ENCODE measurements at places on chromosomes 11 and 22.

- DNase-seq = no peak
Measured at GRCh38 chr11:12061851-12062560, 48.4 kb upstream of the MICAL2 start.

- DNase-seq = no peak
Measured at GRCh38 chr11:66428933-66429332, 8.1 kb downstream of the NPAS4 start.

DNA sequence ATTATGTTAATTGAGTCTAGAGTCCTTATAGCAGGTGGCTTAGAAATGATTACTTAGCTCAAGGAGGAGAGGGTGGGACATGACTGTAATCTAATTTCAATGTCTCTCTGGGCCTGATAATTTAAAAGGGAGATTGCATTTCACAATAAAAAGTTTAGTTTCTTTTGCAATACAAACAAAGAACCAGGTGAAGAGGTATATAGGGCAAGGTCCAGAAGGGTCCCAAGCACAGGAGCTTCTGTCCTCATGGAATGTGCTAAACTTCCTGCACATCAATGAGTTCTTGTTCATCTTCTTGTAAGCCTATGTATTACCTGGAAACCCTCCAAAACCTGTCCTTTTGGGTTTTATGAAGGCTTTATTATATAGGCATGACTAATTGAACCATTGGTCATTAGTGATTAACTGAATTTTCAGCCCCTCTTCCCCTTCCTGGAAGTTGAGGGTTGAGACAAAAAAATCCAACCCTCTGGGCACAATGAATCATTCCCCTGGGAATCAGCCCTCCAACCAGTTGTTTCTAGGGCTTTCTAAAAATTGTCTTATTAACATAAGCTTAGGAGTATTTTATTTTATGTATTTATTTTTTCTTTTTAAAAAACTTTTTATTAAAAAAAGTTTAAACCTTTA lies 37.6 kb downstream of the MS4A2 start:
- no peak for DNase-seq

- DNase-seq = no peak
Measured at GRCh38 chr11:102722821-102723220, 1.9 kb downstream of the MMP8 start.

GRCh38 chr11:92703449-92703830 lies 266.0 kb upstream of the MTNR1B start:
- no peak for DNase-seq

GRCh38 chr11:121672630-121673487 lies 220.1 kb upstream of the SORL1-AS1 start:
- DNase-seq = no peak

GRCh38 chr11:123054301-123055065 lies 7.5 kb downstream of the HSPA8 start:
- peak; percentile 22 for DNase-seq

- DNase-seq = no peak
Measured at GRCh38 chr11:102783720-102784119, 3.3 kb upstream of the MMP10 start.

- DNase-seq = no peak
Measured at GRCh38 chr22:39990686-39991085, 4.1 kb upstream of the FAM83F start.

DNA sequence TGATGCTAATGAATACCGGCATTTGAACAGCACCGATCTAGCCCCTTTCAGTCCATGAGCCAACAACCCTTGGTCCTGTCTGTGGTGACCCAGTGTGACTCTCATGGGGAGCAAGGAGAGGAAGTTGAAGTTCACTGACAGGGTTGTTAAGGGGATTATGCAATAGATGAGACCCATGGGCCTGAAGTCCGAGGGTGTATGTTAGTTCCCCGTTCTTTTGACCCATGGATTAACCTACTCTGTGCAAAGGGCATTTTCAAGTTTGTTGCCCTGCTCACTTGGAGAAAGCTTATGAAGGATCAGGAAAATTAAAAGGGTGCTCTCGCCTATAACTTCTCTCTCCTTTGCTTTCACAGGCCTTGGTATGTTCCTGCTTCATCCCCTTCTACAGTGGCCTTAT lies 4.9 kb downstream of the PNPLA3 start:
- DNase-seq = no peak

GRCh38 chr22:16847271-16847670 lies 22.1 kb upstream of the XKR3 start:
- no peak for DNase-seq

All from GDM1 (cell line).